ENCODE measurements at places on chromosomes 2 and 18.

DNA sequence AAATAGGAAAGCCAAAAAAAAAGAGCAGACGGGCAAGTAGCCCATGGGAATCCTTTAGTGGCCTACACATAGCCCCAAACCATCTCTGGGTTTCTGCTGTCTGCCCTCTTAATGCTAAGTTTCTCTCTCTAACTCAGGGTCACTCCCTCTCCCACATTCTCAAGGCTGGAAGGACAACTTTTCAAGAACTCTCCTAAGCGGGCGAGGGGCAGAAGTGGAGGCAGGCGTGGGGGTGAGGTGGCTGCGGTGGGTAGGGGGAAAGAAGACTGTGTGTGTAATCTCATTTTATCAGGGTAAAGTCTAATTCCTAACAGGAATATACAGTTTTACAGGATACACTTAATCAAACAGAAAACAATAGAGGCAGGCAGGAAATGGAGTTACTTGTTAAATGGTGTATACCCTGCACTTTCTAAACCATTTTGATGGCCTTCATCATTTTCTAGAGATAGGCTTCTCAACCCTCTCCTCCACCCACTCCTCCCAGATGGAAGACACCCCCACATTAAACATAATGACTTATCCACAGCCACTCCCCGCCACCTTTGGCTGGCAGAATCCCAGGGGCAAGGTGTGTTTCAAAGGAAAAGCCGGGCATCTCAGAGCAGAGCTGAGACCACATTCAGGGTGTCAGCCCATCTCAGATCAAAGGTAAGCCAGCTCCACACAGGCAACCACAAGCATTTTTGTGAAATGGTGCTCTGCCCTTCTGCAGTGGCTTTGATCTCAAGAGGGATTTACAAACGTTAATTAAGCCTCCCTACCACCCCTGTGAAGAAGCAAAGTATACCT, 6.8 kb downstream of the SMAD7 start:
- no peak for DNase-seq

GRCh38 chr2:156405586-156405985, 30.6 kb upstream of the GPD2 start:
- DNase-seq, result peak; percentile 94

DNA sequence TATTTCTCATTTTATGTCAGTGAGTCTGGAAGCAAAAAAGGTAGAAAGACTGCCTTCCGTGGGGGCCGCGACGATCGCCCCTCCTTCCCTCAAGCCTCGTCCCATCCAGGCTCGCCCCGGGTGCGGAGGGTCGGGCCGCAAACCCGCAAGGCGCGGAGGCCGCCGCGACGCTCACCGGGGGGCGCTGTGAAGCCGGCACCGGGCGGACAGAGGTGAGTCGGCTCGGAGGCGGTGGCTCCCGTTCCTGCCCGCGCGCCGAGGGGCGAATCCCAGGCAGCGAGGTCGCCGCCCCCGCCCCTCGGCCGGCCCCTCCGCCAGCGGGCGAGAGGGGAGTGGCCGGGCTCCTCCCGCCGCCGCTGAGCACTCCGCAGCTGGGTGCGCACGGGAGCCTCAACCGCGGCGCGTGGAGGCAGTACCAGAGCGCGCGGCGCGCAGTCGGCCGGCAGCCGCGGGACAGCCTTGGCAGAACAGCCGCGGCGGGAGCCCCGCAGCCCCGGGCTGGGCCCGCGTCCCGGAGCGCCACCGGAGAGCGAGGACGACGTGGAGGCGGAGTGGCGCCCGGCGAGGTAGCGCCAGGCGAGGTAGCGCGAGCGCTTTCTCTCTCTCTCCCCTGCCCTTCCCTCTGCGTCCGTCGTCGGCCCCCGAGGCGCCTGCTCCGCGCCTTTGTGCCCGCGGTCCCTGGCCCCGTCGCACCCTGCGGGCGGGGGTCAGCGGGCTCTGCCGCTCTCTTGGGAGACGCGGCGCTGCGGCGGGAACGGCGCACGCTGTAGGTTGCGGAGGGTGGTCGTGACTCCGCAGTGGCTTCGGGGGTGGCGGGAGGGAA, at the start of gene MYO1B:
Gene MYO1B, plus strand, starts transcription at position 359 of the 823 bp plus-strand sequence. CDS start 31,492 bp downstream, outside the sequence.
- peak; percentile 26 for DNase-seq

DNA sequence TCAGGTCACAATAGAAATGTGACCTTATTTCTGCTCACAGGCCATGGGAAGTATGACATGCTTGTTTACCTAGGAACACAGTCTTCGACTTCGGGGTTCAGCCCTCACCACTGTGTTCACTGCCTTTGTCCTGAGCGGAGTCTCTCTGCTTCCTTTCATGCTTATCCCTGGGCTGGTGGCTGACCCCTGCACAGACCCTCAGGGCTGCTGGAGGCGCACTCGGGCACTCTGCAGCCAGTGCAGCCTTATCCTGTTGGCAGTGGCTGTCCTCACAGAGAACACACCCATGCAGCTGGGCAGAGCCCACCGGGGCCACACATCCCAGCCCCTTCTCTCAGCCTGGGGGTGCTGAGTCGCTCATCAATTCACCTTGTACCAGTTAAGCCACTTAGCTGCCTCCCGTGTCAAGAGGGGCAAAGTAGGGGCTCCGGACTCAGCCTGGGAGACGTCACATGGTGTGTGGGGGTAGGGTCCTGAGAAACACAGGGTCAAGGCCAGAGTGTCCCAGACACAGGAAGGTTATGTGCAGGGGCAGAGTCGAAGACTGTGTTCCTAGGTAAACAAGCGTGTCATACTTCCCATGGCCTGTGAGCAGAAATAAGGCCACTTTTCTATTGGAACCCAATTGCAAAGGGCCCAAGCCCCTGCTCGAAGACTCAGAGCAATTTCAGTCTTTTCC, 107.5 kb downstream of the FAM210A start:
- DNase-seq, result no peak

GRCh38 chr18:46588971-46589660, 67.9 kb downstream of the LOXHD1 start:
- no peak for DNase-seq

DNA sequence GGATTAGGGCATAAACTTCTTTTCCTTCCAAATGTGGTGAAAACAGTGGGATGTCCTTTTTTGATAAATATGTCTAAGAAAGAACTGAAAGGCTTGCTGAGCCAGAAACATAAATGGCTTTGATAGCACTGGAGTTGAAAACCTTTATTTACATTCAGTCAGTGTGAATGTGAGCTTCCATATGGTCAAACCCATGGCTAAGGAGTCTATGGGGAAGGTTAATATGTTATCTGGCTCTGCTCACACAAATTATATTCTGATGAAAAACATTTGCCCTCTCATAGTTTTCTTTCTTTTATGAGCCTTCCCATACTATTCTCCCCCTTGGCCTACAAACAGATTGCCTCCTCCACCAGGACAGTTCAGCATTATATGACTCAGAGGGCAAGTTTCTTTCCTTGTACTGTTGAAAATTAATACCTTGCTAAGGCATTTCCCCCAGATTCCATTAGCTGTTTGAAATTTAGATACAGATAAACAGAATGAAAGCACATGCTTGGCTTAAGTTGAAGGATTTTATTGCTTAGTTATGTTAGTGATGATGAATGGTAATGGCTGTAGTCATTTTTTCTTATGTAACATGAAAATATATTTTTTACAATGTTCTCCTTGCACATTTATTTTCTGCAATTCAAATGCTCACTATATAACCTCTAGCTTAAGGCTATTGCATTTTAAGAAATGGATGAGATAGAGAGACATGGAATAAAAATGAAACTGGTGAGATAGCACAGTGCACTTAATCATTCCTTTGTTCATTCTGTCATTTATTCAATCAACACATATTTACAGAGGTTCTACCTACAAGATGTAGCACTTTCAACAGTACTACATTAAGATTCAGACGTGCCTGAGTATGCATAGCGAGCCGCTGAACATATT, 544.1 kb downstream of the LRRTM4 start:
- no peak for DNase-seq

GRCh38 chr2:148875387-148876051, 492 bp downstream of the KIF5C start:
- no peak for DNase-seq

- no peak for DNase-seq
Measured at GRCh38 chr18:74775239-74775638, 177.6 kb downstream of the ZNF407 start.

DNA sequence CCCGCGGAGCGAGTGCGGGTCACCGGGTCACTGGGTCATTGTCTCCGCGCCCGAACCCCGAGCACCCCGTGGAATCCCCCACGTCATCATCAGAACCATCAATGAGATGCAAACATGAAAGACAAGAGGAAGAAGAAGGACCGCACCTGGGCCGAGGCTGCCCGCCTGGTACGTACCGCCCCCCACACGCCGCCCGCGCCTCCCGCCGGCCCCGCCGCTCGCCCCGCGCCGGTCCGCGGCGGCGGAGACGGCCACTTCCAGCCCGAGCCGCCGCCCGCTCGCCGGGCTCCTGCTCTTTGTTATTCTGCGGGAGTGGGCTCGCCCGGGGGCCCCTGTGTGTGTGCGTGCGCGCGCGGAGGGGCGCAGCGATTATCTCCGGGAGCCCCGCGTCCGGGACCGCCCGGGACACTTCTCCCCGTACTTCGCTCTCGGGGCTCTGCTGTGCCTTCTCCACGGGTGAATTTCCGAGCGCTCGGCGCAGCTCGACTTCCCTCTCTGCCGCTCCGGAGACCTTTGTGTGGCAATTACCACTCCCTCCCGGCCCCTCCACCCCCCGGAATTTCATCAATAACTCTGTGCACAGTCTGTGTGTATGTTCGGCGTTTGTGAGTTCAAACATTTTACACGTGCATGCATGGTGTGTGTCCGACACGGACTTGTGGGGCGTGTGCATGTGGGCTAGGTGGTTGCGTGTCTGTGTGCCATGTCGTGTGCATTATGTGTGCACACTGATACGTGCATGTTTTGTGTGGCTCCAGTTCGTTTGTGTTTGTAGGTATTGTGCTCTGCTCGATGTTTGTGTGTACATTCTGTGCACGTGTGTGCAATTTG, 714 bp downstream of the ASXL3 start:
- DNase-seq, result no peak

GRCh38 chr2:134773759-134774742, 55.3 kb upstream of the TMEM163 start:
- DNase-seq, result no peak

DNA sequence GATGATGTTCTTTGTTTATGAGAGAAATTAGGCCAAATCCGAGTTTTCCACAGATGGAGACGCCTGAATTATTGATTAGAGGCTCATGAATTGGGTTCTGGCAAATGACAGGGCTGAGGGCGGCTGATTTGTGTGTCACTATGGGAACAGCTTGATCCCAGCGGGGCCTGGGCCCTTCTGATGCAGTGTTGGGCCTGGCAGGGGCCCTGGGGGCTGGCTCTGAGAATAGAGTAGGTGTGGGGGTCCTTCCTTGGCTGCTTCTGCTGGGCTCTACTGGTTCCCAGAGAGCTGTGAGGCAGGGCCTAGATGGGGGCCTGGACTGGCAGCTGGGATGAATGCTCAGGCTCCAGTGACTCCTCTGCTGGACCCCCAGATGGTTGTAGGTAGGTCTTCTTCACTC, 164.8 kb downstream of the CELF4 start:
- DNase-seq, result no peak

GRCh38 chr2:190179754-190180312, 117.3 kb upstream of the MSTN start:
- no peak for DNase-seq

DNA sequence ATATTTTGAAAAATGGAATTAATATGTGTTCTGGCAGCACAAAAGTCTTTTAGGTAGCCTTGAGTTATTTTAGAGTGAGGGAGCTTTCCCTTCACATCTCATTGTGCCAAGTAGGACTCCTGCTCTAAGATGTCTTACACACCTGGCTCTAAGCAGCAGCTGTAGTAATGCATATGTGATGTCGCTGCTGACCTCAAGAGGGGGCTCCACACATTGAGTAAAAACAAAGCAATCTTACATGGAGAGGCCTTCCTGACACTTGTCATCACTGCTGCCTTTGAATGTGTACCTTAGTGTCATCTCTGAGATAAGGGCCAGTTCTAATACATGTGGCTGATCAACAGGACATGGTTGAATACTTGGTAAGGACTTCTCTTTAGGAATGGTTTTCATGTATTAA, 75.8 kb downstream of the ACTR3 start:
- no peak for DNase-seq

- DNase-seq, result no peak
Measured at GRCh38 chr2:165408186-165408585, 61.3 kb upstream of the CSRNP3 start.

DNA sequence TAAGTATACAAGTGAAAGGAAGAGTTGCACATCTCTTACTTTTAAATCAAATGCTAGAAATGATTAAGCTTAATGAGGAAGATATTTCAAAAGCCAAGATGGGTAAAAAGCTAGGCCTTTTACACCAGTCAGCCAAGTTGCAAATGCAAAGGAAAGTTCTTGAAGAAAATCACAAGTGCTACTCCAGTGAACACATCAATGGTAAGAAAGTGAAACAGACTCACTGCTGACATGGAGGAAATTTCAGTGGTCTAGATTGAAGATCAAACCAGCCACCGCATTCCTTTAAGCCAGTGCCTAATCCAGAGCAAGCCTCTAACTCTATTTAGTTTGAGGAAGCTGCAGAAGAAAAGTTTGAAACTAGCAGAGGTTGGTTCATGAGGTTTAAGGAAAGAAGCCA, 79.1 kb downstream of the RBBP8 start:
- no peak for DNase-seq

- DNase-seq, result no peak
Measured at GRCh38 chr2:21580391-21580790, 456.6 kb downstream of the TDRD15 start.

GRCh38 chr2:20397811-20398447, 47.3 kb upstream of the PUM2 start:
- DNase-seq, result no peak

GRCh38 chr18:59669872-59670657, 27.2 kb downstream of the CCBE1 start:
- no peak for DNase-seq

DNA sequence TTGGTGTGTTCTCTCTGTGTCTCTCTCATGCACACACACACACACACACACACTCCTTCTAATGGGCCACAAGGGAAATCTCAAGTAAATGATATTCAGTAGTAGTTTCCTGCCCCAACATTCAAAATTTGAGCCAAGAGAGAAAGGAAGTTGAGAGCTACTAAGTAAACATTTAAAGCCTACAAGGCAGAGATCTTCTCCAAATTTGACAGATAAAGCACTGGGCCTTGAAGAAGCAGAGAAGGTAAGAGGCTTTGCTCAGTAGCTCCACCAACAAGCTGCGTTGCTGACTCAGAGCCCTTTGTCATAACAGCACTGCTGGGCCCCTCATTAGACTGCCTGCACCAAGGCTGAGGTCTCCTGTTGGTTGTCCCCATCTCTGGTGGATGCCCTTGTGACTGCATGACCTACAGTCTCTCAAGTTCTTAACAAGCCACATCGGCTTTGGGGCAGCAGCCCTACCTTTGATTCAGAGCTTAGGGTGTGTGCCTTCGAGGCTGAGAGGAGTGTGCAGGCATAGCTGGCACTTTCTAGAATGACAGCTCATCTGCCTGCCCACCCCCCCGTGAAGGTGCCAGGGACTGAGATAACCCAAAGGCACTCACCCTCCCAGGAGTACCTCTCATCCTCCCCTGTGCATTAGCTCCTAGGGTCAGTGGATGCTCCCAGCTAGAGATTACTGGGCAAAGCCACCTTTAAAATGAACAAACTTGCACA, 32.3 kb upstream of the NEB start:
- DNase-seq, result no peak

- no peak for DNase-seq
Measured at GRCh38 chr2:235026649-235027557, 75.1 kb downstream of the SH3BP4 start.

GRCh38 chr2:219531639-219532377, 11.8 kb downstream of the CHPF start:
- DNase-seq, result no peak

GRCh38 chr2:60719331-60719730, 36.7 kb upstream of the PAPOLG start:
- no peak for DNase-seq

- no peak for DNase-seq
Measured at GRCh38 chr18:74225193-74225840, 66.4 kb downstream of the CYB5A start.

GRCh38 chr2:26898480-26899078, 50.6 kb downstream of the DPYSL5 start:
- no peak for DNase-seq
